ENCODE measurements at places on chromosomes 1 and 21.
A peak's percentile ranks its signal among the peaks of the same experiment; 100 is the strongest.

DNA sequence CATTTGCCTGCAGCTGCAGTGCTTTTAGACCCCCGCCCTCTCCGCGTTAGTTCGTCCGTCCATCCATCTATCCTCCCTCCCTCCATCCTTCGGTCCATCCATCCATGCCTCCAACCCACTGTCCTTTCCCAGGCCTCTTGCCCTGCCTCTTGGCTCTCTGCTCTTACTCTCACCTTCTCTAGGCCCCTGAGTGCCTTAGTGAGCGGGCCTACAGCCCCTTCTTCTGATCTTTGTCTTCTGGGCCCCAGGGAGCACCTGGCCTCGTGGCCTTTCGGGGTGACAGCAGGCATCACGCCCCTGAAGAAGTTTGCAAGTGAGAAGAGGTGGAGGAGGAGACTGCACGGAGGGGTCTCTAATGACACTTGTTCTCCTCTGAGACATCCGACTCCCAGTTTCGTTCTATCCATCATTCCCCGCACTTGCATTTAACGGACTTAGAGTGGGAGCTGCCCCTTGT is 842 bp downstream of the ATXN7L2 start:
- no peak for DNase-seq

DNA sequence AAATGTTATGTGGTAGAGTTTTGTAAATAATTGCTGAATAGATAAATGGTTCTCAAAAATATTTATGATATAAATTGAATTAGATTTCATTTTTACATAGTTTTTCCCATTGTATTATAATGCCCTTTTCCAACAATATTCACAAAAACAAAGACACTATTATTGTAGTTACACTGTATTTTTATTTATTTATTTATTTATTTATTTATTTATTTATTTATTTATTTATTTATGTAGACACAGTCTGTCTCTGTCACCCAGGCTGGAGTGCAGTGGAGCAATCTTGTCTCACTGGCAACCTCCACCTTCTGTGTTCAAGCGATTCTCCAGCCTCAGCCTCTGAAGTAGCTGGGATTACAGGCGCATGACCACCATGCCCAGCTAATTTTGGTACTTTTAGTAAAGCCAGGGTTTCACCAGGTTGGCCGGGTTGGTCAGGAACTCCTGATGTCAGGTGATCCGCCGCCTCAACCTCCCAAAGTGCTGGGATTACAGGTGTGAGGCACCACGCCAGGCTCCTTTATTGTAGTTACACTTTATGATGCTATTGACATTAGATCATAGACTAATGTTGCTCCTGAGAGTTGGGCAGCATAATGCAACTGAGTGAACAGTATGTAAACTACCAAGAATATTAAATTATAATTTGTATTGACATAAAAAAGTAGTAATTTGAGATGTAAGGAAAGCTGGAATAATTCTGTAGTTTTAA is 1430.0 kb upstream of the PRMT6 start:
- DNase-seq: no peak

DNA sequence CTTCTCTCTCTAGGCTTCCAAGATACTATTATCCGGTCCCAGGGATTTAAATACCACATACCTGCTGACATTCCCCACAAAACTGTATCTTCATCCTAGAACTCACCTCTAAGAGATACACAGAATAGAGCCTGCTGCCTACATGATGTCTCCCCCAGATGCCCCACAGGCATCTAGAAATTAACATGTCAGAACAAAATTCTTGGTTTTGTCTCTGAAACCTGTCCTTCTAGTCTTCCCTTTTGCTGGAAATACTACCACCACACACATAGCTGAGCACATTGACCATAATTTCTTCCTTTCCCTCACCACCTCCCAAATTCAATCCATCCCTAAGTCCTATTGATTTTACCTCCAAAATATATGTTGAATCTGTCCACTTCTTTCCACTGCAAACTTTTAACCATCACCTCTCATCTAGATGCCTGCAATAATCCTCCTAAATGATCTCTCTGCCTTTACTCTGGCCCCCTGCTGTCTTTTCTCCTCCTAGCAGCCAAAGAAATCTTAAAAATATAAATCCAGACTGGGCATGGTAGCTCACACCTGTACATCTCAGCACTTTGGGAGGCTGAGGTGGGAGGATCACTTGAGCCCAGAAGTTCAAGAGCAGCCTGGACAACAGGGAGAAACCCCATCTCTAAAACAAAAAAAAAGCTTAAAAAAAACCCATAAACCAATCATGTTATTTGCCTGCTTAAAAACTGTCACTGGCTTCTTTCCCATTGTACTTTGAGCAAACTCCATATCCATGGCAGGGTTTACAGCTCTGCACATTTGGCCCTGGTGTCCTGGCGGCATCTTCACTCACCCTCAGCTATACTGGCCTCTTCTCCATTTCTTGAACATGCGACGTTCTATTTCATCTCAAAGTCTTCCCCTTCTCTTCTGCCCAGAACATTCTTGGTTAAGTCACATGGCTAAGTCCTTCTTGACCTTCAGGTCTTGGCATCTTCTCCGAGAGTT is 6.2 kb upstream of the FAM76A start:
- DNase-seq: no peak

DNA sequence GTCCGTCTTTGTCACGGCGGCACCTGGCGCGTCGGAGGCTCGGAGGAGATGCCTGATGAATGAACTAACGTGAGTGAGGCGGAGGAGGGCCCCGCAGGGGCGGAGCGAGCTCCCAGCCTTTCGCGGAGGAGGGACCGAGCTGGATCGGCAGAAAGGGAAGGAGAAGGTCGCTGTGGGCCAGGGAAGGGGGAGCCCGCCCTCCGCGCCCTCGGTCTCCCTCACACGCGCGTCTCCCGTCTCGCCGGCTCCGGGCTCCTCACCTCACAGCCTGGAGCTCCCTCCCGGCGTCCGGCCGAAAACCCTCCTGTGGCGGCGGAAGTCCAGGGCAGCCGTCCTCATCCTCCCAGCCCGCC is 519 bp downstream of the ZNF496 start:
- peak; percentile 34 for DNase-seq

- DNase-seq: no peak
Measured at GRCh38 chr1:32972814-32973428, 8.3 kb upstream of the RNF19B start.

DNA sequence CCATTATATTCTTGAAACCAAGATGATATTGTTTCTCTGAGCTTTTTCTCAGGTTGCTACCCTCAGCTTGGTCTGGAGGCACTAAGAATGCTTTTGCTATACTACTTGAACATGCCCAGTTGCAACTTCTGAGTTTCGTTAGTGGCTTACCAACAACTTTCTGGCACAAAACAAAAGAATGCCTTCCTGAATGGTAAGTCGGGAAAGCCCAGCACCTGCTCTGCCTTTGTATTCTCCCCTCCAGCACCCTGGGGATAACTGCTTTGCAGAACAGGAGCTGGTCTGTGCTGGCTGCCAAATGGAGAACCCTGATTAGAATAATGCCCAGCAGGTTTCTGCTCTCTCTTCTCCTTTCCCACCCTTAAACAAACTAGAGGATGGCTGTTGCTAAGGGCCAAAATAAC is 149.3 kb downstream of the TGFB2 start:
- DNase-seq: no peak

DNA sequence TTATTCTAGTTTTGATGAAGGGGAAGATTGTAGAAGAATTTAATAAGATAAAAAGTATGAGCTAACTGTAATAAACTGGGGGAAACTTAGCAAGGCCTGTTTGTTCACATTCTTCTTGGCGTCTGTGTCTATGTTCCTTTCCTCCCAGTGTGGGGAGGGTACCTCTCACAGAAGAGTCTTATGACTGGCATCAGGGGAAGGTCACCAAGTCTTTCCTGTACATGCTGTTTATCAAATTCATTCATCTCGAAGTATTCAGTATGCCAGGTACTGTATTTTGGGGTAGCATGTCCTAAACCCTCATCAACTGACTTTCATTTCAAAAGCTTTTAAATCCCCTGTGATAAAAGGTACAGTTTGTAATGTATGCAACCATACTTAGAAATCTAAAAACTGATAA is 78.4 kb downstream of the HS2ST1 start:
- DNase-seq: no peak

GRCh38 chr1:245969283-245969682 is 537.8 kb downstream of the SMYD3 start:
- no peak for DNase-seq

- DNase-seq: no peak
Measured at GRCh38 chr1:79388694-79389361, 382.3 kb upstream of the ADGRL4 start.

DNA sequence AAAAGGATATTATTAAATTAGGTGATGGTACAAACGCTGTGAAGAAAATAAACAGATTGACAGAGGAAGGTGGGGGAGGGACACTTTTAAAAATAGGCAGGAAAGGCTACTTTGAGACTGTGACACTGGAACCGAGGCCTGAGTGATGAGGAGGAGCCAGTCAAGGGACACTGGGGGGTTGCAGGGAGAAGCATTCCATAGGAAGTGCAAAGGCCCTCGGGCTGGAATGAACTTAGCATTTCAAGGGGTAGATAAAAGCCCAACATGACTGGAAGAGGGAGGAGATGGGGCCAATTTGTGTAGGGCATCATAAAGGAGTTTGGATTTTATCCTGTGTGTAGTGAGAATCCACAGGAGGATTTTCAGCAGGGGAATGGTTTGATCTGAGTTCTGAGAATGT is 15.9 kb downstream of the C1orf94 start:
- DNase-seq: no peak

DNA sequence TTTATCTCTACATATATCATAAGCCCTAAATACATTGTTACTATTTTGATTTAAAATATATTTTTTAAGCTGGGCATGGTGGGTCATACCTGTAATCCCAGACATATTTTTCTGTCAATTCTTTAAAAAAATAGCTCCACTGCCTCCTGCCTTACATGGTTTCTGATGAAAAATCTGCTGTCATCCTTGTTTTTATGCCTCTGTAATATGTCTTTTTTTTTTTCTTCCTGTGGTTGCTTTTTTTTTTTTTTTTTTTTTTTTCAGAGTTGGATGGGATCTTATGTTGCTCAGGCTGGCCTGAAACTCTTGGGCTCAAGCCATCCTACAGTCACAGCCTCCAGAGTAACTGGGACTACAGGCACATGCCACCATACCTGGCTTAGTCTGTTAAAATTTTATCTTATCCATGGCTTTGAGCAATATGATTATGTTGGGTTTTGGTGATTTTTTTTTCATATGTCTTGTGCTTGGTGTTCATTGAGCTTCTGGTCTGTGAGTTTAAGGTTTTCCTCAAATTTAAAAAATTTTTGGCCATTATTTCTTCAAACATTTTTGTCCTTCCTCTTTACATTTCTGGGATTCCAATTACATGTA is 12.4 kb upstream of the EDARADD start:
- no peak for DNase-seq

DNA sequence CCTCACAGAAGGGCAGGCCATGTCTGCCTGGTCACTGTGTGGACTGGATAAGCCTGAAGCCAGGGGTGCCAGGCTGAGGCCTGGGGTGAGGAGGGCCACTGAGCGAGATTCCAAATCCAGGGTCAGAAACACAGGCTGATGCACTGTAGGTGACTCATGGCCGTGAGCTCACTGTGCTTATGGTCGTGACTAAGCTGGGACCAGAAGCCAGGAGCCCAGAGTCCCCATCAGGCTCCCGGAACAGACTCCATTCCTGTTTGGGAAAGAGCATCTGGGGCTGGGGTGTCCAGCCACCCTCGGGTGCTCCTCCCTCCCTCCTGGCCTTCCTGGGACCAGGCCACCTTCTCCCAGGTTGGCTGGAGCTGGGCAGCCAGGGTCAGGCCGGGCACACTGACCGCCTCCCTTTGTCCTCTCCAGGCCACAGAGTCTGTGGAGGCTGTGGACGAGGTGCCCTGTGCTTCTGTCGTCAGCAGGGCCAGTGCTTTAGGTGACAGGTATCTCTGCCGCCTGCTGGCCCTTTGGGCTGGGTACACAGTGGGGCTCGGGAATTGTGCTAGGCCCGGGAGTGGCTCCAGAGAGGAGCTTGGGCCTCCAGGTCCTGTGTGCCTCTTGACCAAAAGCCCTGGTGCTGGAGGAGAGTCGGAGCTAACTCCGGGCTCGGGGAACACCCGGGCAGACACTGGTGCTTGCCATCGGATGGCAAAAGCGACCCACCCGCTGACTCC is 36.7 kb downstream of the AJAP1 start:
- DNase-seq: no peak

- no peak for DNase-seq
Measured at GRCh38 chr1:92934395-92935378, 26.6 kb downstream of the DIPK1A start.

DNA sequence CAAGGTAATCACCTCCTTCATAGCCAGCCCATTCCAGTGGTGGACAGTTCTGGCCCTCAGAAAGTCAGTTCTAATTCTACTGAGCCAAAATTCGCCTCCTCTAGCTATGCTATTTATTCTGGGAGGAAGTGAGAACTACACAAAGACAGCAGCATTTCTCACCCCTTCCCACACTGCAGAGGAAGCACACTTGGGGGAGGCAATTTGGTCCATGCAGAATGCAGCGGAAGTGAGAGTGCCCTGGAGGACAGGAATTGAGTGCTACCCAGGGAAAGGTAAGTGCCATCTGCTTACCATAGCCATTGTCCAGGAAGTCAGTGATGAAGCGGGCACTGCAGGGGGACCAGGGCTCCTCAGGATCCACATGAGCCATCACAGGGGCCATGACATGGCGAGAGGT is 3.7 kb downstream of the ADAMTS4 start:
- DNase-seq: no peak

- DNase-seq: no peak
Measured at GRCh38 chr1:7621334-7622219, 149.5 kb upstream of the VAMP3 start.

DNA sequence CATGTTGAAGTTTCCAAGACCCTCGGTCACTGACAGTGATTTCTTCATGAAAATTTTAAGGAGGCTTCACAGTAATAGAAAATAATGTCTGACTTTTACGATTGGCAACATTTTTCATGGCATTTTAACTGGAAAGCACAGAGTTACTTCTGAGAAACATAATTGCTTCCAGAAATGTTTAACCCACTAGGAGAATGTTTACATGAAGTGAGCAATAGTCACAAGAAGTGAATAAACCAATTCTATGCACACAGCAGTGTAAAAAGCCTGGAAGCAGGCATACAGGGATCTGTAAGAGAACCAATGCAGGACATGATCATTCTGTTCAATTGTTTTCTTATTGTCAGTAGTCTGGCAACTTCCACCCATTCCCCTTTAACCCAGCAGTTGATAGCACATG is 316.2 kb upstream of the CXADR start:
- no peak for DNase-seq

GRCh38 chr1:151807766-151808165 is 2.5 kb upstream of the LINGO4 start:
- no peak for DNase-seq

- no peak for DNase-seq
Measured at GRCh38 chr1:167440345-167440744, 78.0 kb downstream of the CD247 start.
